Activated CD4-positive, CD25-positive, alpha-beta regulatory T cell (primary cell): ENCODE measurements at places on chromosomes 1 and 21.

DNA sequence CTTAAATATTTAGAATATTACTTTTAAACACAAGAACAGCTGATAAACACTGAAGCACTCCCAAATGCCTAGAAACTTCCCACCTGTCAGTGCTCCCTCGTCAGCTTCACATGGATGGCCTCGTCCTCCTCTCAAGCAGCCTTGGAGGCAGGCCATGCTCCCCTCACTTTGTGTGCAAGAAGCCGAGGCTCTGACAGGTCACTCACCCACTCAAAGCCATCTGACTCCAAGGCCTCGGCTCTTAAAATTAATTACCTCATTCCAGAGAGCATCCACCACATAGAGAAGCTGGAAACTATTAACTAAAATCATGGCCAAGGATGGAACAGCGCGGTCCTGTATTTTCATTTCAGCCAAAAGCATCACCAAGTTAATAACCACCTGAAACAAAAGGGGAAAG, 17.8 kb downstream of the LBR start:
- no peak for DNase-seq

DNA sequence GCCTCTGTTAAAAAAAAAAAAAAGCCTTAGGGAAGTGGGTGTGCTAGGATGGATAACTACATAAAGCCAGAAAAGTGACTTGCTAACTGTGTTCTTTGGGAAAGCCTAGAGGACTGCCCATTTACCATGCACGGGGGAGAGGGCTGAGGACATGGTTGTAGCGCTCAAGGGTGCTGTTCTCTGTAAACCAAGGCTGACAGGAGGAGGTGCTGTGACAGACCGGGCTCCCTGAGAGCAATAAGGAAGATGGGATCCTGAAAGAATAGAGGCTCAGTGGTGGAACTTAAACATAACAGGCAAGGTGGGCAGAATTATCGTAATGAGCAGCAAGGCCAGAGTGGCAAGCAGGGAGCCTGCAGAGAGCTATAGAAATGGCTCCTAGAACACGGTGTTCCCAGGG, 98.5 kb upstream of the DISP3 start:
- DNase-seq, result no peak

DNA sequence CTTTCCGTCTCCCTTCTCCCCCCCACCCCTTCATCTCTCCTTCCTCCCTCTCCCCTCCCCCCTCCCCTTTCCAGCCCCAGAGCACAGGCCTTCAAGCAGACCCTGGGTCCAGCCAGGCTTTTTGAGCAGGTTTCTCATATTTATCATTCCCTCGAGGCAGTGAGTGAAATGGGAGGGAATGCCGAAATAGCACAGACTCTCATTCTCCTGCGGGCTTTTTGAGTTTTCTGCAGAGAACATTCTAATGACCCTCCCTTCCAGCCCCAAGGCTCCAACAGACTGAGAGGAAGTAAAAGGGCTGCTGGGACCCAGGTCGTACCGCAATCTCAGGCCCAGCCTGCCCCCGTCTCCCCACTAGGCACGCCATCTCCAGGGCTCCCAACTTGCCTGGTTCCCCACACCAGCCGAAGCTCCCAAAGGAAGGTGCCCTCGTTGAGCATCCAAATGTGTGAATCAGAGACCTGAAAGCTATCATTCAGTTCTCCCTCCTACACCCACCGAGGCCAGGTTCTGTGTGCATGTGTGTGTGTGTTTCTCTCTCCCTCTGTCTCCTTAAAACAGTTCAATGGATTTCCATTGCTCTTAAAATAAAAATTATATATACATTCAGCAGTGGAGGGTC, 22.3 kb downstream of the ACTA1 start:
- DNase-seq, result no peak

DNA sequence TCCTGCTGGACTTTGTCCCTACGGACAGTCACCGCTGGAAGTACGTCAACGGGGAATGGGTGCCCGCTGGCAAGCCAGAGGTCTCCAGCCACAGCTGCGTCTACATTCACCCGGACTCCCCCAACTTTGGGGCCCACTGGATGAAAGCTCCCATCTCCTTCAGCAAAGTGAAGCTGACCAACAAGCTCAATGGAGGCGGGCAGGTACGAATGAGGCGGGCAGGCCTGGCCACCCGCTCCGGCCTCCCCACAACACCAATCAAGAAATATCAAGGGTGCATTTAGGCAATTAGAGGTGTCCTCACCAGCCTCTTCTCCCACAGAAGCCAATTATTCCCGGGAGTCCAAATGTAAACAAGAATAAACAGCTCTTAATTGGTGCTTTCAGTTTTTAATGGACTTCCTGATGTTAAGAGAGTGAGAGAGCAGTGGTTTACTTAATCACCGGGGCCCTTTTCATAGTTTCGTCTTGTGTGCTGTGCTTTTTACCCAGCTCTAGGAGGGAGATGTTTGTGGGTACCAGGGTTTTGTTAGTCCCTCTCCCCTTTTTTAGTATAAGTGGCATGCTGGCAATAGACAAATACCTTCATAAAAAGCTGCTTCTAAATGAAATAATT, 10.7 kb downstream of the TBX19 start:
- no peak for DNase-seq

GRCh38 chr1:111696330-111696729, 42.9 kb downstream of the INKA2 start:
- DNase-seq, result no peak
